GM12878 (cell line): ENCODE measurements at places on chromosomes 13 and 19.
A peak's percentile ranks its signal among the peaks of the same experiment; 100 is the strongest.

GRCh38 chr13:108725471-108725870 is 96.1 kb downstream of the MYO16 start:
- DNase-seq = no peak

GRCh38 chr13:30679483-30680330 is 55.6 kb upstream of the ALOX5AP start:
- no peak for DNase-seq

DNA sequence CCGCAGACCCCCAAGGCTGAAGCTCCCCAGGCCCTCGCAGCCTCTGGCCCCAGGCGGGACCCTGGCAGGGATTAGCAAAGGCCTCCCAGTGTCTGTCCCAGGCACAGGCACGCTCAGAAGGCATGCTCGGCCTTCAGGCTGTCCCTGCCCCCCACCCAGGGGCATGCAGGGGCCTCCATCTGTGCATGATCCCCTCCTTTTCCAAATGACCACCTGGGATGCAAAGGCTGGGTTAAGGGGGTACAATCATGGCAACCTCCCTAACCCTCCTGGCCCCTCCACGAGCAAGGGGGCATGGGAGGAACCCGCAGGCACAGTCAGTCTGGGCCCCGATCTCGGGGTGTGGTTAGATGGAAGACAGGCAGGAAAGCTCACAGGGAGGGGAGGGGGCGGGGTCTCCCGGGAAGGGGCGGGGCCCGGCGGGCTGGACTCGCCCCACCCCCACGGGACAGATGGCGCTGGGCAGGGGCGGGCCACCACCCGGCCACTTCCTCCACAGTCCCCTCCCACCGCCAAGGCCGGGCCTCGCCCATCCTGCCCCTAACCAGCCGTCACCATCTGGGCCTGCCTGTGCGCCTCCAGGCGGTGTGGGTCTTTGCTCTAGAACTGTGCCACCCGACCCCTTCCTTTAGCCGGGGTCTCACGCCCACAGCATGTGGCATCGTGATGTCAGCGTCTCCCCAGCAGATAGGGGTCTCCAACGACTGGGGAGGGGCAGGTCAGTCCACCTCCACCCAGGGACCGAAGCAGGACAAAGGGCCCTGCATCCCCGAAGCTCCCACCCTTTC is 7.0 kb upstream of the REXO1 start:
- peak; percentile 59 for DNase-seq

DNA sequence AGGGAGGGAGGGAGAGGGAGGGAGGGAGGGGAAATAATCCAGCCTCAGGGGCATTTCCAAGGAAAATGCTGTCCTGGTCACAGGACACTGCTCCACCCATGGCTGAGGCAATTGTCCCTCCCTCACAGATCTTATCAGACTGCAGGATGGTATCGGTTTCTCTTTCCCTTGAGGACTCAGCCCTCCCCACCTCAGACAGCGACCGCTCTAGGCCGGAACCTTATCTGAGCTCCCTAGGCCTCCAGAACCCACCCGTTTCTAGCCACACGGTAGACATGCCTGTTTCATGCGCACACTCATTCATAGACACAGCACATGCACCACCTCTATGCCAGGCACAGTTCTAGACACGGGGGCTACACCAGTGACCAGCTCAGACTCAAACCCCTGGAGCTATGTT is 10.0 kb upstream of the IZUMO2 start:
- DNase-seq = peak; percentile 36

DNA sequence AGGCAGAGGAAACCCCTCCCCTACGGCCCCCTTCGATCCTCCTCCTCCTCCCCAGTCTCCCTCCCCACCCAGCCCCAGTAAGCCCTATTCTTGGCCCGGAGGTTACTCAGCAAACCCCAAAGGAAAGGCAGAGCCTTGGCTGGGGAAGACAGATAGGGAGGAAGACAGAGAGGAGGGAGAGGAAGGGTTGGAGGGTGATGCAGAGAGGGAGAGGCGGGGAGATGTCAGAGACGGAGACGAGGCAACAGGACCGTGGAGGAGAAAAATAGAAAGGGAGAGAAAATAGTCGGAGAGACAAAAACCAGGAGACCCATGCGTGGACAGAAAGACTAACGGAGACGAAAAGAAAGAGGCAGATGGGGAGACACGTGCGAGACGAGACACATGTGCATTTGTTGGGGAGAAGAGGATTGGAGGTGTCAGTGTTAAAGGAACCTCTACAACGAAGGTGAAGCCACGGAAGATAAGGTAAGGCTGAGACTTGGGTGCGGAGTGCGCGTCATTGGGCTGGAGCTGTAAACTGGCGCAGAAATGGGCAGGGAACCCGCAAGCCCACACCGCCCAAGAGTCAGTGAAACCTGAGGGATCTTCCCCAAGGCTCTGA is 2.9 kb downstream of the TGFB1 start:
- no peak for DNase-seq

- DNase-seq = no peak
Measured at GRCh38 chr19:31113293-31113692, 235.9 kb downstream of the TSHZ3 start.

GRCh38 chr13:50417597-50417996 is 402.4 kb downstream of the KCNRG start:
- no peak for DNase-seq

- DNase-seq = no peak
Measured at GRCh38 chr13:41938918-41939317, 22.0 kb downstream of the VWA8 start.

DNA sequence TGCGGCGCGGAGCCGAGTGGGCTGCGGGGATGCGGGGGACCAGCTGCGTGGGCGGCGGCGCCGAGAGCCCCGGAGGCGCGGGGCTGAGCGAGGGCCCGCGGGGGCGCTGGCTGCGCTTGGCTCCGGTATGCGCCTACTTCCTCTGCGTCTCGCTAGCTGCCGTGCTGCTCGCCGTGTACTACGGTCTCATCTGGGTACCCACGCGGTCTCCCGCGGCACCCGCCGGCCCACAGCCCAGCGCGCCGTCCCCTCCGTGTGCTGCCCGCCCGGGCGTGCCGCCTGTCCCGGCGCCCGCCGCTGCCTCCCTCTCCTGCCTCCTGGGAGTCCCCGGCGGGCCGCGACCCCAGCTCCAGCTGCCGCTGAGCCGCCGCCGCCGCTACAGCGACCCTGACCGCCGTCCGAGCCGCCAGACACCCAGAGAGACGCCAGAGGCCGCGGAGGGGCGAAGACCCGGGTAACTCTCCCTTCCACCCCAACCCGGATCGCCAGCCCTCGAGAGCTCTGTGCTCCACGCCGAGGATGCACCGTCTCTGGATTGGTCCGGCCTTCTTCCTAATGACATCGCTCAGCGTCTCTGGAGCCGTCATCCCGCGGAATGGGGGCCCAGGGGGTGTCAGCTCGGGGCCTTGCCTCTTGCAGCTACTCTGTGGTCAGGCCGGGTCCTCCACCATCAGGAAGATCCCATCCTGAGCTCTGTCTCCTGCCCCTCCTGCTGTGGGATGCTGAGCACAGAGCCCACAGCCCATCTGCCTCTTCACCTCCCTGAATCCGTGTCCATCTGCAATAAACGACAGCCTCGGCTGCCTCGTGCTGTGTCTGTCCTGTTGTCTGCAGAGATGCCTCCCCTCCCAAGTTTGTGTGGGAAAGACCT is 441 bp downstream of the INAFM1 start:
- no peak for DNase-seq

DNA sequence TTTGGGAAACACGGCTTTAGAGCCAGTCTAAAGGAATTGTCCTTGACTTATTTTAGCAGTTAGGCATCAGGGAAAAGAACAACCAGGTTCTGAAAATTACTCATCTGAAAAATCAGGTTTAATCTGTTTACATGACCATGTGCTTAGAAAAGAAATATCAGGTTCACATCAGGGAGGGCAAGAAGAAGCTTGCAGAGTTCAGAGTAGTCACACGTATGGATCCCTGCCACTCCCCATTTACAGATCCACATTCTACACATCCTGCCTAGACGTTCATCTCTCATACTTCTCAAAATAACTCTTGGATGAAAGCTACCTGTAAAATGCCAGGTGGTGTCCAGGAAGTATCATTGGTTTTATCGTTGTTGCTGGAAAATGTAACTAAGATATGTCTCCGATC is 14.0 kb upstream of the PHF11 start:
- no peak for DNase-seq
